ENCODE measurements at places on chromosomes 13 and 19. TPM values are rescaled to one million over a fixed set of nuclear protein-coding genes. Genes with fewer than 3 reads are reported as not detected.

The GRIN2D gene
- total RNA-seq, result 0.44 TPM

The ZNF490 gene
- 6.7 TPM for total RNA-seq

The NLRP5 gene
- not detected for total RNA-seq

The LYL1 gene
- 29.9 TPM for total RNA-seq

The ZNF254 gene
- 21.9 TPM for total RNA-seq

The NLRP7 gene
- not detected for total RNA-seq

- no peaks in the 10 kb centered on the region for H3K27me3 ChIP-seq
- H3K27ac ChIP-seq, result no peak overlapping the region
- no peak for DNase-seq
These were observed 263.7 kb upstream of the PCDH9 start for GRCh38 chr13:67493835-67494234.

GRCh38 chr19:16952046-16952445 is 63.2 kb downstream of the F2RL3 start:
- H3K4me1 ChIP-seq, result no peaks in the 10 kb centered on the region
- no peaks in the 10 kb centered on the region for H3K36me3 ChIP-seq
- H3K27ac ChIP-seq, result no peak overlapping the region
- H3K4me3 ChIP-seq, result no peak overlapping the region
- H3K27me3 ChIP-seq, result no peaks in the 10 kb centered on the region

GRCh38 chr13:76677043-76677442 is 209.2 kb downstream of the KCTD12 start:
- peak overlapping the region; percentile 26 for H3K27ac ChIP-seq
- no peaks in the 10 kb centered on the region for H3K27me3 ChIP-seq
- H3K4me1 ChIP-seq, result peaks cover 11% of the 10 kb centered on the region
- H3K4me3 ChIP-seq, result no peak overlapping the region
- no peaks in the 10 kb centered on the region for H3K36me3 ChIP-seq

GRCh38 chr13:113918580-113918979 is 54.7 kb upstream of the GAS6 start:
- no peak overlapping the region for H3K27ac ChIP-seq
- DNase-seq, result no peak
- no peaks in the 10 kb centered on the region for H3K36me3 ChIP-seq
- no peaks in the 10 kb centered on the region for H3K27me3 ChIP-seq
- no peak overlapping the region for H3K4me3 ChIP-seq
- no peaks in the 10 kb centered on the region for H3K4me1 ChIP-seq

- H3K27me3 ChIP-seq, result no peaks in the 10 kb centered on the region
- peaks cover 47% of the 10 kb centered on the region for H3K36me3 ChIP-seq
- no peak overlapping the region for H3K4me3 ChIP-seq
- H3K4me1 ChIP-seq, result peaks cover 16% of the 10 kb centered on the region
These were observed 29.5 kb downstream of the CCDC8 start for GRCh38 chr19:46383846-46384245.

GRCh38 chr19:29779921-29780320 is 31.9 kb upstream of the CCNE1 start:
- no peaks in the 10 kb centered on the region for H3K27me3 ChIP-seq
- no peaks in the 10 kb centered on the region for H3K4me1 ChIP-seq
- no peak for DNase-seq

- H3K27ac ChIP-seq, result no peak overlapping the region
- DNase-seq, result no peak
- no peaks in the 10 kb centered on the region for H3K27me3 ChIP-seq
These were observed 28.1 kb upstream of the SIAH3 start for GRCh38 chr13:45879666-45880065.

- H3K4me3 ChIP-seq, result no peak overlapping the region
- no peaks in the 10 kb centered on the region for H3K27me3 ChIP-seq
- peak overlapping the region; percentile 97 for H3K27ac ChIP-seq
- no peak for DNase-seq
- H3K4me1 ChIP-seq, result no peaks in the 10 kb centered on the region
These were observed 36.5 kb downstream of the STARD13 start for GRCh38 chr13:33249066-33249465.

GRCh38 chr13:98272549-98272948 is 95.5 kb upstream of the RNF113B start:
- no peaks in the 10 kb centered on the region for H3K27me3 ChIP-seq
- no peak for DNase-seq
- no peaks in the 10 kb centered on the region for H3K4me1 ChIP-seq
- no peak overlapping the region for H3K4me3 ChIP-seq
- no peaks in the 10 kb centered on the region for H3K36me3 ChIP-seq

DNA sequence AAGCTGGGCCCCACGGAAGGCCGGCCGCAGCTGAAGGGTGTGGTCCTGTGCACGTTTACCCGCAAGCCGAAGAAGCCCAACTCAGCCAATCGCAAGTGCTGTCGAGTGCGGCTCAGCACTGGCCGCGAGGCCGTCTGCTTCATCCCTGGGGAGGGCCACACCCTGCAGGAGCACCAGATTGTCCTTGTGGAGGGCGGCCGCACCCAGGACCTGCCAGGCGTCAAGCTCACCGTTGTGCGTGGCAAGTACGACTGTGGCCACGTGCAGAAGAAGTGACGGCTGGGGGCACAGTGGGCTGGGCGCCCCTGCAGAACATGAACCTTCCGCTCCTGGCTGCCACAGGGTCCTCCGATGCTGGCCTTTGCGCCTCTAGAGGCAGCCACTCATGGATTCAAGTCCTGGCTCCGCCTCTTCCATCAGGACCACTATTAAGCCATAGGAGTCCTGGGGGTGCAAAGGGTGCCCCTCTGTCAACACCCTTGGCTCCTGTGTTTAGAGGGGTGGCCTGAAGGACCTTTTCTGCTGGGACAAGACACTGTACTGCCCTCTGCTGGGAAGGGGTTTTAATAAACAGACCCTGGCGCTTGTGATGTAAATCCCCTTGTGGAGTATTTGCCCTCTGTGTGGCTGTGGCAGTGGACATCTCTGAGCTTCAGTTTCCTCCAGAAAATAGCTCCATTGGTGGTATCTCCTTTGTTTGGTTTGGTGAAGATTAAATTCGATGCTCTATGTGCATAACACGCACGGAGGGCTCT is 1.9 kb downstream of the MRPS12 start:
- no peak for DNase-seq
- peaks cover 53% of the 10 kb centered on the region for H3K36me3 ChIP-seq
- no peaks in the 10 kb centered on the region for H3K27me3 ChIP-seq
- H3K4me3 ChIP-seq, result no peak overlapping the region
- H3K27ac ChIP-seq, result no peak overlapping the region
- no peaks in the 10 kb centered on the region for H3K4me1 ChIP-seq

All from tibial nerve (tissue), 4 donors.